IPS DF 19.7 (cell line): ENCODE measurements at places on chromosomes 16 and 17.

- no peak for DNase-seq
These were observed 219.3 kb upstream of the GSE1 start for GRCh38 chr16:85393674-85394451.

- DNase-seq = no peak
These were observed 22.9 kb upstream of the CORO6 start for GRCh38 chr17:29645515-29646051.

- DNase-seq = no peak
These were observed 22.9 kb upstream of the ZCCHC14 start for GRCh38 chr16:87515475-87516330.

DNA sequence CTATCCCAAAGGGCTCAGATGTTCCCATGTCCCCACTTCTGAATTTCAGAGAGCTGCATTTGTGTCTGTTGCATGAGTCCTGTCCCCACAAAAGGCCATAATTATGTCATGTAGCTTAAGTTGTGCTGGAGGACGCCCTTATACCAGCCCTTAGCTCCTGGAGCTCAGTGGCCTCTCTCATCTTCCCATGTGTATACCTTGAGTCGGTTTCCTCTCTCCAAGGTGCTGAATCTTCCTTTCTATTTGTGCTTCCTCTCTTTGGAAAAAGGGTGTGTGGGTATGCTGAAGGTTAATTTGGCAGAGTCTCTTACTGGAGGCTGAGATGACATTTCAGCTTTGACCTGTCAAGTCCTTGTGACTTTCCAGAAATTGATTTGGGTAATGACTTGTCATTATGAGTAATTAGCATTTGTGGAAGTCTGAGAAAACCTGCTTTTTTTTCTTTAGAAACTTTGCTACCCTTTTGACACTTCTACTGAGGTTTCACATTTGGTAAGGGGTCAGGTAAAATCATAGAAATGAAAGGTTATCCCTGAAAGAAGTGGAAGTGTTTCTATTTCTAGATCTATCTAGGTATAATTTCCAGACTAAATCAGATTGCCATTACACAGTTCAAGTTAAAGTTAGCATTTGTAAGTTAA, 185.4 kb downstream of the ABCC12 start:
- DNase-seq = peak; percentile 12

- DNase-seq = no peak
These were observed 141.4 kb upstream of the GSE1 start for GRCh38 chr16:85471469-85472431.

GRCh38 chr16:84524346-84524920, 20.0 kb upstream of the MEAK7 start:
- DNase-seq = no peak

GRCh38 chr16:8890549-8890921, 8.4 kb downstream of the LITAFD start:
- no peak for DNase-seq

DNA sequence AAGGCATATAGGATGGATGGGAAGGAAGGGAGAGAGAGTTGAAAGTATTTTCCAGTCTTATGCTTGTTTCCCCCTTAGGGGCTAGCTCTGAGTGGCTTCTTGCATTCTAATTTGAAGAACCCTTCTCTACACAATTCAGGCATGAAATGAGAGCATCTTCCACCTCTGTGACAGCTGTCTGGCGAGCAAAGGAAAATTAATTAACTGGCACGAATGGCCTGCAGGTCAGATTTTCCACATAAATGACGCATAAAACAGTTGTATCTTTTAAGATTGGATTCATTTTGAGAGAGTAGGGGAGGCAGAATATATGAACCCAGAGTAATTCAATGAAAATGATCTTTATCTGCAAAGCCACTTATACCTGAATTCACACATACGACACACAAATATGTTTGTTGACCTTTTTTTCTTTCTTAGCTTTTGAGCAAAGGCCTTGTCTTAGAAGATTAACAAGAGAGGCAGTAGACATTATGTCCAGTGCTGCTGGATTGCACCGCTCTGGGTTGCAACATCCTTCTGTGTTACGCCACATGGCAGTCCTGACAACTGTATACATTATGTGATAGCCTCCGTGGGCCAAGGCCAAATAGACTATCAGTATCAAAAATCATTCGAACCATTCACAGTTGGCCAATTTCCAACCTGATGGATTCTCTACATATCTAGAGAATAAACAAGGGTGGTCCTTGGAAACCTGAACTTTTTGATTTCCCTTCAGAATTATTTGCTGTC, 173.0 kb upstream of the GOT2 start:
- DNase-seq = no peak

DNA sequence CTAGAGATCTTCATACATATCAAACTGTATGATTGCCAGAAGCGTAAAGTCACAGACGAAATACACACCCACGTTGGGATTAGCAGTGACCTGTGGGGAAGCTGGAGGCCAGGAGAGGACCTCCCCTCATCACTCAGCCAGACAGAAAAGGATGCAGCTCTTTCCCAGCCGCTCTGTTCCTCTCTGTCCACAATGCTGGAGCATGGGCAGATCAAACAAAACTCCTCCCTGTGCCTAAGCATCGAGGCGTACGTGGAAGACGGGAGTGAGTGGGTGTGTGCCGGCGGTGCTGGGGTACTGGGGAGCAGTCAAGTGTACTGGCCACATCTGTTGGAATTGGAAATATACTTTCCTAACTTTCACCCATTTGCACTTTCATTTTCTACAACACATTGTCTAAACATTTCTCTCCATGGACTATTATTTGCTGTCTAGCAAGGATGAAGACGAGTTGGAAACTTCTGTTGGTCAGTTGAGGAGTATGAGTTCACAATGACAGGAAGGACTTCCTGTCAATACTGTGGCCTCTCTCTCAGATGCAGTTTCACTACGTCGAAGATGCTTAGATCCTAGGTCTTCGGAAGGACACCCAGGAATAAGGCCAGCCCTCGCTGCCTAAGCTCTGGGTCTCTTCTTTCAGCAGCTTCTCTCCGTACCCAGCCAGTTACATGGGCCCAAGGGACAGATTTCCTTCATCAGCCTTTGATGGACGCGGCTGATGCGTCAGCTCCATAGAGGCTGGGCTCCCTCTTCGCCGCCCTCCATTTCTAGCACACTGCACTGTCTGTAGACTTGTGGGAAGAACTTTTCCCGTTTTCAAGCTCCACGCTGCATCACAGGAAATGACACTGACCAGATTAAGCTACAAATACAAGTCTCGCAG, 30.6 kb upstream of the ENDOV start:
- DNase-seq = no peak

DNA sequence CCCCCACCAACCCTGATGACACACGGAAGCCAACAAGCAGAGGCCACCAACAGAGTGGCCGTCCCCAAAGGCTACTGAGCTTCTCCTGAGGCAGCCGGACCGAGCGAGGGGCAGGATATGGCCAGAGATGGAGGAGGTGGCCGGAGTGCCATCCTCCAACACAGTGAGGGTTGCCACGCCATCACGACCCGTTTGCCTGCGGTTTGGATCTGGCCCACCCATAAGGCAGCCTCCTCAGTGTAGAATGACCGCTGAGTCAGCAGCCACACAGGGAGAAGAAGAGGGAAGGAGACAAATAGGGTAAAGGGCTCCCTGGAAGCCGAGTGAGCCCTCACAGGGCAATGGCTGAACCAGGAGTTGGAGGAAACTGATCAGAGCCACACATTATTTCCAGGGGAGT, 13.8 kb downstream of the HNF1B start:
- DNase-seq = no peak

DNA sequence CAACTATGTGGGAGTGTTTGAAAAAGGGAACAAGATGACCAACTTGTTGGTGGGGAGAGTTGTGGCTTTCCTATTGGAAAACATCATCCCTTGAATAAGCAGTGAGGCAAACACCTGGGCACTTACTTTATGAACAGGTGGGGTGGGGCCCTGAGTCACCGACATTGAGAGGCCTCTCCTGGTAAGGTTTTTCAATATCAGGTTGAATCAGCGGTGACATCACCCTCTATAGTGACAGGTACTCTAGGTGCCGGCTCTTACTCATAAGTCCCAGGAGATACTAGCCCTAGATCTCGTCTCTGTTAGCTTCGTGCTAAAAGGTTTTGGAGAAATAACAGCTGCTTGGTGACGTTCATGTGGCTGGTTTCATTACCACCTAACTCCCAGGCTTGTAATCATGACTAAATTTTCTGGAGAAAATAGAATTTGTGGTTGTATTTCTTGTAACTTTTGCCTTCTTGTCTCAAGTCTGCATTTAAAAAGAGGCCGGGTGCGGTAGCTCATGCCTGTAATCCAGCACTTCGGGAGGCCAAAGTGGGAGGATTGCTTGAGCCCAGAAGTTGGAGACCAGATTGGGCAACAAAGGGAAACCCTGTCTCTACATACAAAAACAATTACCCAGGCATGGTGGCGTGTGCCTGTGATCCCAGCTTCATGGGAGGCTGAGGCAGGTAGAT, 19.3 kb downstream of the CDH1 start:
- DNase-seq = no peak

DNA sequence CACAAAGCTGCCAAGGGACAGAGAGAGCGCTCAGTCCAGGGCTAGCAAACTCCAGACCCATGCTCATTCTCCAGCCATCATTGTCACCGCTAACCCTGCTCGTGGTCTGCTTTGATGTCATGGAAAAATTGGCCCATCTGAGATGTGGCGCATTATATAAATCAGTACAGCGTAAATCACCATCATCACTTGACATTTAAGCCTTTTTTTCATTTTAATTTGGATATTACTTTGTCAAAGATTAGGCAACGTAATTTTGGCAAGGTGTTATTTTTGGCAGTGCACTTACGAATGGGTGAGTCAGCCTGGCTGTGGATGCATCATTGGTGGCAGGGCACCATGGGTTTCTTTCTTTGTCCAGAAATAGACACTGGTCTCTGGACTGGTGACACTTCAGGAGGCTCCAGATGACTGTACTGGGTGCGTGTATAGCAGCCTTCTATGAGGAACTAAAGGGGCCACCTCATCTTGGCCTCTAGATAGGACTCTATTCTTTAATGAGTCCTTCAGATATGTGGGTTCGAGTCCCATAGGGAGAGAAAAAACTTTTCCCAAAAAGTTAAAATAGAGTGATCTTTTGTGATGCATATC, 166.3 kb downstream of the MSI2 start:
- DNase-seq = no peak

DNA sequence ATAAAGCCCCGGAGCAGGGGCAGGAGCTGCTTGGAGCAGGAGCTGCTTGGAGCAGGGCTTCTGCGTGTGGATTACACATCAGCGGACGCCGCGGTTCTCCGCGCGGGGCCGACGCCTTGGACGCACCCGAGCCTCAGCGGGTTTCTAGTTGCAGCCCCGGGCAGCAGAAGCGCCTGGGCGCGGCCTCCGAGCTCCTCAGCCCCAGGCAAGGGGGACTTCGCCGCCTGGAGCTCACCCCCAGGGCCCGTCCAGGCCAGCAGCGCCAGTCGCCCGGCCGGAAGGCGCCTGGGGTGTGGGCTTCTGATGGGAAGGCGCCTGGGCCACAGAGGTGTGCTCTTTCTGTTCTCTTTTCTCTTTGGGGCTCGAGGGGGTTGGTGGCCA, 6.3 kb downstream of the FOXF1 start:
- no peak for DNase-seq

DNA sequence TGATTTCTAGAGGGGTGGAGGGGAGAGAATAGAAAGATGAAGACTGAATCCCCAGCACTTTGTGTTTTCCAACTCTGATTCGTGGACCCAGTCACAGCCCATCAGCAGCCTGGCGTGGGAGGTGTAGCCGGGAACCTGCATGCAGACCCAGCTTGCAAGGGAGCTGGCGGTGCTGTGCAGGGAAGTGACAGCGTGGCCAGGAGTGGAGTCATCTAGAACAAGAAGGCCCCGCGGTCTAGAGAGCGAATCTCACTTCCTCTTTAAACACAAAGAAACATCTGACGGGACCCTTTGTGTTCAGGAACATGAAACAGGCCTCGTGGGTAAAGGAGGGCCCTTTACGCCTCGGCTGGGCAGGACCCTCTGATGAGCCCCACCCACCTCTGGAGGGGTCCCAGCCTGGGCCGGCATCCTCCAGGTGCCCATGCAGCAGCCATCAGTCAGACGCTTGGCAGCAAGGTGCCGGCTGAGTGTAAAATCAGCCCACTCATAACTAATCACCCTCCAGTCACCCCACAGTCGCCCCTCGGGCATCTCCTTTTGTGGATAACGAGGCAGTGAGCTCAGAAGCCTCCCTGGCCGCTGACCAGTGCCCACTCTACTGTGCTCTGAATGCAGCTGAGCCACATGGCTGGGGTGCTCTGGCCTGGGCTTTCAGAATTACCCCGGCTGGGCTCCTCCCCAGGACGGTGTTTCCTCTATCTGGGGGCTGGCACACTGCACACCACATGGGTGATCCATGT, 4.4 kb downstream of the SNAI3 start:
- no peak for DNase-seq

GRCh38 chr17:78159575-78160158, 8.7 kb upstream of the SYNGR2 start:
- no peak for DNase-seq

DNA sequence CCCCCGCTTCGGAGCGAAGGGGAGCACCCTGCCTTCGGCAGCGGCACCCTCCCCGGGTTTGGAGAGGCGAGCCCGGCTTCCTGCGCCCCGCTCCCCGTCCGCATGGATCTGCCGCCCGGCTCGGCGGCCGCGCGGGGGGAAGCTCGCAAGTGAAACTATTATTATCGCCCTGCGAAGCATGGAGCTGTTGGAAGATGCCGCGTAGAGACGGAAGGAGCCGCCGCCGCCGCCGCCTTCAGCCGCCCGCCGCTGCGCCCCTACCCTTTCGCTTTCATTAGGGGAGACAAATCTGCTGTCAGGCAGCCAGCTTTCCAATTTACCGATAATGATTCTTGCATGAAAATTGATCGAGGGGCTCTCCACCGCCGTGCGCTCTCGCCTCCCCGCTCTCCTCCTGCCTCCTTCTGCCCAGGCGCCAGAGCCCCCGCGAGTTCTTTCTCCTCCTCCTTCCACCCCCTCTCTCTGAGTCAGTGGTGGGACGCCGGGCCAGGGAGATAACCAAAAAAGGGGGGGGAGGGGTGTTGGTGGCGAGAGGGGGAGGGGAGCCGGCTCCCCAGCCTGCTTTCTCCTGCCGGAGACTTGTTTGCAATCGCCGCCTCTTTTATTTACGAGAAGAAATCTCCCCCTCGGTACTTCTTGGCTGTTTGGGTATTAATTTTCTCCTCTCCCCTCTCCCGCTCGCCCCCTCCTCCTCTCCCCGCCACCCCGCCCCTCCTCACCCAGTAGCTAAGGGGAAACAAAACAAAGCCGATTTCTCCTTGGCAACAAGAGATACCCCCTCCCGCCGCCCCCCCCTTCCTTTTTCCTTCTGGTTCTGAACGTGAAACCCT, 58.0 kb upstream of the GSE1 start:
- DNase-seq = no peak

GRCh38 chr16:16006650-16007049, 57.2 kb downstream of the ABCC1 start:
- DNase-seq = no peak

DNA sequence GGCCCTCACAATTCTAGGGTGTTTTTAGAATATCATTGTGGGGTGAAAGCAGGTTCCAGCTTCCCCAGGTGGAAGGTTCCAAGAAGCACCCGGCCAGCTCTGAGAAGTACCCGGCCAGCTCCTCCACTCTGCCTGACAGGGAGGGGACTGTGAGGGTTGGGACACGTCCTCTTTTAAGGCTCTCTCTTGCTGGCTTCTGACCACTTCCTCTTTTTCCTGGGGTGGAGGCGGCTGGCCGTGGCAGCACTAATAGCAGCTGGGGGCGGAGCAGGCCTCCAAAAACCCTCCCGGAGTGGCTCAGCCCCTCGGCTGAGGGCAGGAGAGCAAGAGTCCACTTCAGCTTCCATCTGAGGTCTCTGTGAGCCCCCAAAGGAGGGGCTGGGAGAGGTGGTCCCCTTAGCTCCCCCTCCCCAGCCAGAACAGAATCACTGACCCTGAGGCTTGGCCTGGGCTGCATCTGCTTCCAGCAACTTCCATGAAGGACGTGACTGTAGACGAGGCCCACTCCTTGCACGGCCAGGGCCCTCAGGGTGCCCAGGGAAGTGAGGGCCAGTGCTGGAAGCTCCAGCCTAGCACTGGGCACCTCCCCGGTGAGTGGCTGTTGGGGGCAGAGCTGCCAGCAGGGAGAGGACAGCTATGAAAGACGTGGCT, 26.7 kb upstream of the PLCG2 start:
- no peak for DNase-seq
